CD4-positive, alpha-beta T cell treated with Interleukin-6 at 100 ng/mL for 8 hours (primary cell): ENCODE measurements at places on chromosomes 3 and 15.

DNA sequence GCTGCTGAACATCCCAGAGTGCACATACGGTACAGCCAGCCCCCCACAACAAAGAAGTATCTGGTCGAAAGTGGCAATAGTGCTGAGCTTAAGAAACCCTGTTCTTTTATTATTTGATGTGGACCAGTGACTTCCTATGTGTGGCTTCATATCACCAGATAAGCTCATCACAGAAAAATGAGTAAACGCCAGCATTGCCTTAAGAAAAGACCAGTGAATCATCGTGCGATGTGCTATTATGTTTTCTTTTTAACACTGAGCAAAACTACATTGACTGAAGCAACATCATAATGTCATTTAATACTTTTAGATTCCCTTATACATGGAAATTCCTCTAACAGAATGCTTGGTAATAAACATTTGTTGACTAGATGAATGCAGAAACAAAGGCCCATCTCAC, 45.2 kb upstream of the ARRDC4 start:
- DNase-seq, result no peak

DNA sequence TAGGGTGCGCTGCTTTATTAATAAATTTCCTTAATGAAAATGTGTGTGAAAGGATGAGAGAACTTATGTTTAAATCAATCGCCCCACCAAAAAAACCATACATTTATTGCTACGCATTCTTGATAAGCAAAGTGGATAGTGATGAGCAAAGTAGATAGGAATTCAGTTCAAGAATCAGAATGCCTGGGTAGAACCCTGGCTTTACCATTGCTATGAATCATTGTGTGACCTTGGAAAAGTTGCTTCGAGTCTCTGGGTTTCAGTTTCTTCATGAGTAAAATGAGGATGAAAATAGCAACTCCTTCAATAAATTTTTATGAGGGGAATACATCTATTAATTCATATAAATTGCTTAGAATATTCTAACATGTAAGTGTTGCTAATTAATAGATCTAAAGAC, 2.6 kb upstream of the ALCAM start:
- no peak for DNase-seq

DNA sequence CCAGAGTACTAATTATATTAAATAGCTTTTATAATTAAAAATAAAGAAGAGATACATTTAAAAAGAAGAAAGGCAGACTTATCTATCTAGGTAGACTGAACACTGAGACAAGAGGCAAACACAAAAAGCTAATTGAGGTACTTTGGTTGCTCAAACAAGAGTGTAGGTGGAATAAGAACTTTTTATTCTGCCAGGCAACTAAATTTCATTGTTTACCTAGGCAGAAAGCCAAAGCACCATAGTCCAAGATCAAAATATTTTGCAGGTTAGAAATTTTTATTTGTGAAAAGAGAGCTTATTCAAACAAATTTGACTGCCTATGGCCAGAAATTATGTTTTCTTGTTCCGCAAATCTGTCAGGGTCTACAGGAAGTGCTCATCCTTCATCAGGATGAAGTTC, 499.6 kb upstream of the GBE1 start:
- DNase-seq, result no peak

- DNase-seq, result no peak
Observed at GRCh38 chr15:65089206-65089824, 12.8 kb downstream of the KBTBD13 start.

DNA sequence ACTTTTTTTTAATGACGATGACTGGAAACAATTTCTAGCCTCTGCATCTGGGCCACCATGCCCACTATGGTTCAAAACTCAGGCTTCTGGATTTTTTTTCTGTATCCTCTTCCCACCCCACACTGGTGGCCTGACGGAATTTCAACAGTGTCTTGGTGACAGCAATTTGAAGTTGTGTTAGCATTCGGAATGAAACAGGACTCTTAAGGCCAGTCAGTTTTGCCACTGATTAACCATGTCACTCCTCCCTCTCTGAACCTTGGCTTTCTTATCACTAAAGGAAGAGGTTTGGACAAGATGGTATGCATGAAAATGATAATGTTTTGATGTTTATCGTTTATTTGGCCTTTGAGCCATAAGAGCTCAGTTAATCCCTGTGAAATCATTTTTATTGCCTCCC, 41.6 kb upstream of the BDH1 start:
- DNase-seq, result no peak

DNA sequence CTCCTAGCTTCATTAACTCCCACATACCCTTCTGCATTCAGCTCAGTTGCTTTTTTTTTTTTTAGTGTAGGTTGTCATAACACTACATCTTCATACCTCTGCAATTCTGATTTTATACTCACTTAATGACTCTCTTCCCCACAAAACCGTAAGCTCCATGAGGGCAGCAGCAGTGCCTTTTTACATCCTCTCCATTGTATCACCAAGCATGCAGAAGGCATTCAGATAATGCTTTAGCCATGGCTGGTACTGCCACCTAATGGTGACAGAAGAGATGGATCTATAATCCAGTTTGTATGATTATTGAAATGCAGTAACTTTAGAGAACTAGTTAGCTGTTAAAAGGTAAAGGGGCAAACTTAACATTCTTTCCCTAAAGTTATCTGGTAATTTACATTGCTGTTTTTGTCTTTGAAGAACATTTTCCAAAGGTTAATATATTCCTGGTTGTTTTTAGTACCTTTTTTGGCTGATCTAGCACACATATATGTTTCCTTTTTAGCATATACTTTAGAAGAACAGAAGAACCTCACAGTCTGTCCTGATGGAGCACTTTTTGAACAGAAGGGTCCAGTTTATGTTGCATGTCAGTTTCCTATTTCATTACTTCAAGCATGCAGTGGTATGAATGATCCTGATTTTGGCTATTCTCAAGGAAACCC, 36.8 kb downstream of the ATP1B3 start:
- peak; percentile 66 for DNase-seq

GRCh38 chr3:188853856-188854771, 317.7 kb upstream of the TPRG1 start:
- DNase-seq, result no peak

DNA sequence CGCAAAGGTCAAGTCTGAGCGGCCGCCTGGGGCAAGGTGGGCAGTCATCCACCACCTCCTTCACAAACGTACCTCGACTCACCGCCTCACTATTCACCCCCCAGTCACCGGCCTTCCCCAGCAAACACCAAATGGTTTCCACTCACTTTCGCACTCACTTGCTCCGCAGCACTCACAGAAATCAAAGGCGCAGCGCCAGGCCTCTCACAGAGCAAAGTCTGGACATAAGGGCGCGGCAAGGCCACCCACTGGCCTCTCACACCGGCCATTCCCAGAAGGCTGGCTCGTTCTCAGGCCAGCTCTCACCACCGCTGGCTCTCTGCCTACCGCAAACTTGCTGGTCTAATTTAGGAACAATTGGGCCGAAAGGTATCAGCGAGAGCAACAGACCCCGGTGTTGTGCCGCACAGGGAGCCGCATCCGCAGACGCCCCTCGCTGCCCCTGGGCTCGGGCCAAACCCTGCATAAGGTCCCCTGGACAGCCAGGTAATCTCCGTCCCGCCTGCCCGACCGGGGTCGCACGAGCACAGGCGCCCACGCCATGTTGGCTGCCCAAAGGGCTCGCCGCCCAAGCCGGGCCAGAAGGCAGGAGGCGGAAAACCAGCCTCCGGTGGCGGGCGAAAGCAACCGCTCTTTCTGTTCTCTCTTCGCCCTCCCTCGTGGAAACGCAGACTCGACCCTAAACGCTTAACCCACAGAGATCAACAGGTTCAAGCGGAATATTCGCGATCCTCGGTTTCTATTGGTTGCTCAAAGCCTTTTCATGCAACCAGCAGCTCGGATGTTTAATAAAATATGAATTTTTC, 2.9 kb downstream of the SHOX2 start:
- DNase-seq, result no peak

DNA sequence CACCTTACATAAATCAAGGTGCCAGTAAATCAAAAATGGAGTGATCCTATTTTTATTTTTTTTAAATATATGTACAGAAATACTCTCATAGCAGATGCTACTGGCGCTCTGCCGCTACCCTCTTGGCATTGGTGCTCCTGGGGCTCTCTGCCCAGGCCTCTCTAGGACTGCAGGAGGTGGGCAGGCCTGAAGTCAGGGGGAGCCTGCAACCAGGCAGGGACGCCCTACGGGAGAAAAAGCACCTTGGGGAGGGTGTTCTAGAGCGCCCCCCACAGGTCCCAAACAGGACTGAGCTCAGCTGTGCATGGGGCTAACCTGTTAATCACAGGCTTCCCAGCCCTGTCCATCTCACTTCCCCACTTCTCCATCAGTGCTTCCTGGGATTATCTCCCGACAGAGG, 192.5 kb downstream of the SHQ1 start:
- no peak for DNase-seq

DNA sequence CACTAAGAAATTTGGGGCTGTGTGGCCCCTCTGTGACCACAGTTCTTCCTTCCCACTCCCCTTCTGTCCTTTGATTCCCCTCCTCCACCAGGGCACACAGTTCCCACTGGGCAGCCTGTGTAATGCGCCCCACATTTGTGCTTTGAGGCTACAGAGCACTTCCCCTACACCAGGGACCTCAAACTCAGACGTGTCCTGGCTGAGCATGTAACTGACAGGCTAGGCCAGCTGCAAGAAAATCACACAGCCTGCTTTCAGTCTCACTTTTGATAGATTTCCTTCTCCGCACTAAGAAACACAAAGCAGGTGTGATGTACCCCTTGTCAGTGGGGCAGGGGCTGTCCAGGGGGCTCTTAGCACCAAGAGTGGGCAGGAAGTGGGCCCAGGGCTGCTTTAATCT, 29.6 kb downstream of the PRKCD start:
- DNase-seq, result no peak

DNA sequence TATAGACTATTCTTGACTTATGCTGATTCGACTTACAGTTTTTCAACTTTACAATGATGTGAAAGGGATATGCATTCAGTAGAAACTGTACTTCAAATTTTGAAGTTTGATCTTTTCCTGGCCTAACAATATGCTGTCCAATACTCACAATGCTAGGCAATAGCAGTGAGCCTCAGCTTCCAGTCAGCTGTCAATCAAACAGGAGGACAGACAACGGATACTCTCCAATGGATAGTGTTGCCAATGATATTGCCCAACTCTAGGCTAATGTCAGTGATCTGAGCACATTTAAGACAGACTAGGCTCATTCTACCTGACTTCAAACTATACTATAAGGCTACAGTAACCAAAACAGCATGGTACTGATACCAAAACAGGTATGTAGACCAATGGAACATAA, 55.0 kb upstream of the ZNF280D start:
- no peak for DNase-seq

DNA sequence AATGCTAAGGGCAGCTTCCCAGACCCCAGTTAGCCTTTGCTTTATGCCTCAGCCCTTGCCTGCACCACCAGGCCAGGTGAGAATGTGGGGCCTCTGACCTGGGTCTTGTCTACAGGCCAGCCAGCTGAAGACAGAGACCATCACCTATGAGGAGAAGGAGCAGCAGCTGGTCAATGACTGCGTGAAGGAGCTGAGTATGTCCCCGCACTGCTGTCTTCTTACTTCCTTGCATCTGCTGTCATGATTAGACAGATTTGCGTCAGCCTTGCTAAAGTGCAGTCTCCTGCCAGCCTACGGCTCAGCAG, 74.6 kb downstream of the CCK start:
- DNase-seq, result no peak

GRCh38 chr3:112304611-112305010, 10.6 kb upstream of the SLC9C1 start:
- no peak for DNase-seq

DNA sequence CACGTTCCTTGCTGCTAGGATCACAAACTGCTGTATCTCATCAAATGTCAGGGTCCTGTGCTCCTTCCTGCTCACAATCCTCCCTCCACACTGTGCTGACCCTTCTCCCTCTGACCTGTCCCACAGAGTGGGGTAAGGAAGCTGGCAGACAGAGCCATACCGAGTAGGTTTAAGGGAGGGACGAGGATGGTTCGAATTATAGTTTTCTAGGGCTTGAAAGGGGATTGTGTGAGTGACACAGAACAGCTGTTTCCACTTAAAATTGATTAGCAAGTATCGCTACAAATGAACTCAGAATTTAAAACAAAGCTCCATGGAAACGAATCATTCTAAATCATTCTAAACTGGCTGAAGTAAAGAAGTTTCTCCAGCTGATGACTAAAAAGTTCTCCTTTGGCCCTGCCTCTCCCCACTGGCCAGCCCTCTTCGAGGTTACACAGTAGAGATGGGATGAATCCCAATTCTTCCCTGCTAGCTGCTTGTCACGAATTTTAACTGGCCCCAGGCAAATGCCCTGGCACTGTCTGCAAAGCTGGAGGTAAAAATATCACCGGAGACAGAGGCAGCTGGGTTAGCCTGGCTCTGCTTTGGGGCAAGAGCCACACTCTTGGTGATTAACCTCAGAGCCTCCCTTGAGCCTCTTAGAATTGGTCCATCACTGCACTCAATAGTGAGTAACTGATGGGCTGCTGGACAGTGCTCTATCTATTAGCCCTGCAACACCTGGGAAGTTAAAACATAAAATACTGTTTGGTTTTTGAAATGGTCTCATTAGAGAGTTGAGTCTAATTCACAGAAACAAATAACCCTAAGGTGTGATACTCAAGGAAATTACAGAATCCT, 194.9 kb downstream of the CHST2 start:
- DNase-seq, result no peak

GRCh38 chr15:36218322-36218721, 361.1 kb upstream of the CDIN1 start:
- no peak for DNase-seq

DNA sequence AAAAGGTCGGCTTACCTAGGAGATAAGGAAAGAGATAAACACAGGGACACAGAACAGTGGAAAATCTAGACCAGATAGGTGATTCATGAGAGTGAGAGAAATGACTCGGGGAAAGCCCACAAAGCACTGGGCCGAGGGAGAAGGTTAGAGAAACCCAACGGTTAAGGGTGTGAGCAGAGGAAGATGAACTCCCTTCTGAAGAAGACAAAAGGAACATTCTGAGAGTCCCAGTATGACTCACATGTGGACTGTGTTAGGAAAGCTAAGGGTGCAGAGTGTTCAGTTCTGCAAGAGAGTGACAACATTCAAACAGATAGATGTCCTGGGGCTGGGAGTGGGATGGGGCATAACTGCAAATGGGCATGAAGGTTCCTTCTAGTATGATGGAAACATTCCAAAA, 83.0 kb downstream of the CNTN3 start:
- DNase-seq, result no peak

DNA sequence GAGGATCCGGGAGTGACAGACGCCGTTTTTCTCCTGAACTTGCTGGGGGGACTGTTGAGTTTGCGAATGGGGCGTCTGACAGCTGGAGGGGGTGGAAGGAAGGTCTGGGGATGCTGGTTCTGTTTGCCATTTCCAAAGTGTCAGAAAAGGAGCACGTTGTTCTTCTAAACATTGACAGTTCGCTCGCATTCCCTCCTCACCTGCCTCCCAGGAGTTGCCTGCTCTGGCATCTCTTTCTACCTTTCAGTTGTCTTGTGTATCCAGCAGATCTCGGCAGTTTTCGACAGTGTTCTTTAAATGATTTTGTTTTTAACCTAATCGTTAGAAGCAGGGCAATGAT, 829 bp downstream of the SELENOT start:
- no peak for DNase-seq

DNA sequence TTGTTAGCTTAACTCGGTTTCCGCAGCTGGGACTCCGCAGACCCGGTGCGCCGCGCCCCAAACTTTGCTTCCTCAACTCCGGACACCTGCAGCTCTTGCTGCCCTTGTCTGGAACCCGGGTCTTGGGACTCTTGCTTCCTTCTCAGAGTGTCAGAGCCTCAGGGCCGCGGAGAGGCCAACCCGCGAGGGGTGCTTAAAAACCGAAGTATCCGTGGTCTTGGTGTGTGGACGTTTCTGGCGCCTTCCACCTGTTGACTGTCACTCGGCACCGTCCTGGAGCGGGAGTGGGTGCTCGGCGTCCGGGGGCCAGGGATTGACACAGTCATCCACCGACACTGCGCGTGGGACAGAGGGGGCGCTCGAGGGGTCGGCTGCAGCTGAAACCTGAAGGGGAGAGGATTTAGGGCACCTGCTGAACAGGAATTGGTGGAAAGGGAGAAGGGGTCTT, 386 bp downstream of the SQOR start:
- peak; percentile 61 for DNase-seq
